ENCODE measurements at places on chromosomes 6 and 20. TPM values are rescaled to one million over a fixed set of nuclear protein-coding genes. Genes with fewer than 3 reads are reported as not detected.

Gene TFAP2B
- total RNA-seq: not detected

Gene TNNC2
- total RNA-seq: not detected

Gene CALHM6
- total RNA-seq: 1.3 TPM

Gene NFATC2
- 2.1 TPM for total RNA-seq

Gene DLK2
- 1.1 TPM for total RNA-seq

Gene MDFI
- 22.8 TPM for total RNA-seq

Gene RIPPLY2
- total RNA-seq: 0.19 TPM

Gene HSD17B8
- total RNA-seq: 8.1 TPM

Gene CNKSR3
- total RNA-seq: 22.3 TPM

Gene FAM217A
- total RNA-seq: not detected

Gene SLC17A3
- not detected for total RNA-seq

Gene SLC17A9
- 6.9 TPM for total RNA-seq

Gene DNAH8
- not detected for total RNA-seq

Gene NKAIN4
- total RNA-seq: not detected

Gene PRRT1
- total RNA-seq: not detected

Gene KIF25
- 0.49 TPM for total RNA-seq
